ENCODE measurements at places on chromosomes 4 and X.

DNA sequence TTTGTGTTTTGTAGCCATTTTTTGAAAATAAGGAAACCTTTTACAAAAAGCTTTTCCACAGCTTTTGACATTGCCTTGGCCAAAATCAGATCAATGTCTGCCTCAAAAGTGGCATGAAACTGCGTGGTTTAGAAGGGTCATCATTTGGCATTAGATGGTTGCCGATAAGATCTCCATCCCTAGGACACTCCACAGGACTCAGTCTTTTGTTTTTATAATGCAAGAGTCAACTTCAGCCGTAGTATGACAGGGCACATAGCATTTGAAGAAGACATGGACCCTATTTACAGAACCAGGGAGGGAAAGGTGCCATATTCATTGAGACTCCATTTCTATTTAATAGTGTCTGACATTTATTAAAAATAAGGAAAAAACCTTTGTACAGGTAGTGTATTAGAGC lies 1.3 kb downstream of the RTL8A start:
- no peak for DNase-seq

GRCh38 chrX:24426340-24426913 lies 38.7 kb upstream of the PDK3 start:
- no peak for DNase-seq

GRCh38 chr4:45324455-45325417 lies 598.4 kb upstream of the GNPDA2 start:
- DNase-seq, result no peak

GRCh38 chrX:120115438-120115963 lies at the start of gene RHOXF1:
TSS of gene RHOXF1 (minus strand) at chrX:120115913. CDS start at chrX:120115862, 51 bp downstream.
- no peak for DNase-seq

DNA sequence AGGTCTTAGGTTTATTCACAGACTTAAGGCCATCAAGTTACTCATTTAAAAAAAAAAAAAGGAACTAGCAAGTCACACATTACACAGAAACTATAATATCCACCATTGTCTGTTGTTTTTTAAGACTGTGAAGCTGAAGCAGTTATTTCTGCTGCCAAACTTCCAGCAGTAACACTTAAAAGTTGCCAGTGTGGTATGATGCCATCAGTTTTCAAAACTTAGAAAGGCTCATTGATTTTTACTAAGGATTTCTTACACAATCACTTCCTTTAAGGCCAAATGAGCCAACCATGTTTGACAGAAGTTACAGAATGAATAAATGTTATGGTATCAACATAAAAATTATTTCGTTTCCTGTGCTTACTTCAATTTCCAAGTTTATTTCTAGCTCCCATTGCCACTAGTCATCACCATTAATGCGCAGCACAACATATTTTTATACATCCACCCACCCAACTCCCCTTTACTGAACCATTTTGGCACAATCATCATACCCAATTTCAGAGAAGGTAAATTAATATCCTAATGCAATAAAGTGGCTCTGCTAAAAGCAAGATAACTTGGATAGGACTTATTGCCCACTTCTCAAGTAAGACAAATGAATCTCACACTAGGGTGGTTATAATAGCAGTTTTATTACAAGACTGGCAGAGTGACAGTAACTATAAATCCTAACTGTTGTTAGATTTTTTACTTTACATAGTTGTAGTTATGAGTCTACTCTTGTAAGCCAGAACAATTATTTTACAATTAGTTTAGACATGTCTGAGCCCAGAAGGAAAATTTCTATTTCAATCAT lies 13.1 kb downstream of the PDGFC start:
- DNase-seq, result no peak

DNA sequence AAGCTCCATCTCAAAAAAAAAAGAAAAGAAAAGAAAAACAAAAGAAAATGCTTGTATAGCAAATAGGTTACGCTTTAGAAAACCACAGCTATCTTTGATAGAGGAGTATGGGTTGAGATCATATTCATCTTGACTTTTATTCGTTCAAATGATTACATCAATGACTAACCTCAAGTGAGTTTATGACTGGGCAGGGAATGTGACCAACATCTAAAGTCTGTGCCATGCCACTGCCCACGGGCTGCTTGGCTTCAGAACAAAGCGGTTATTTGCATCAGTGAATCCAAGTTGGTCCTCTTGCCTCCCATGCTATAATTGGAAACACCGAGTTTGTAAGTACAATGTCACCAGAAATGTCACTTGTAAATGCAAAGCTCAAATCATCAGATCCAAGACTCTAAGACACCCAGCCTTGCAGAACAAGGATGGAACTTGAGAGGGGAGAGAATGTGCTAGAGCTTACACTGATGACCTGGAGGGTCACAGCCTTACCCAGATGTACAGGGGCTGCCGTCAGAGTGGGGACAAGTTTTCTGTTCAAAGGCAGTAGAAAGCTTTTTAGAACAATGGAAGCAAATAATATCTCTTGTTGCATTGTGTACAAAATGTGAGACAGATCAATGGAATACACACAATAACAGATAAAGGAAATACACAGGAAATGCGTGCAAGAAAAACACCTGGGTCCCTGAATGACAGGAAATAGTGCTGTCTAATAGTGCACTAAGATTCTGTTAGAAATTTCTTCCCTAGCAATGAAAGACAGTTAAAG lies 8.4 kb upstream of the OPN1LW start:
- DNase-seq, result no peak

DNA sequence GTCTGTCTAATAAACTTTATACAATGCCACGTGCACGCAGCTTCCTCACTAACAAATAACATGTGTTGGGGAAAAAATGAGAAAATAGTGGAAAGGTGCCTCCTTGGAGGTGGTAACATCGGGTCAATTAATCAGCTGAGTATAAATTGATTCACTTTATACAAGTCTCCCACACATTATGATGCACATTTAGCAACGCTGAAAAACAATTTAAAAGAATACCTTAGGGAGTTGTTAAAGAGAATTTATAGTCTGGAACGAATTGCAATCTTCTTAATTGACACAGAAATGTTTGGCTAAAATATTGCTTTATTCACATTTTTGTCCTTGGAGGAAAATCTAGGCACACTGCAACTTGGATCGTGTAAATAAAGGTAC lies 84.2 kb downstream of the HPRT1 start:
- DNase-seq, result no peak

GRCh38 chr4:150316332-150317205 lies 238.3 kb downstream of the DCLK2 start:
- no peak for DNase-seq

Data from activated CD4-positive, CD25-positive, alpha-beta regulatory T cell treated with anti-CD3 and anti-CD28 coated beads, Interleukin-2, amount 50 U/mL, for 16 hours (primary cell).